ENCODE measurements at places on chromosomes 4 and X.

DNA sequence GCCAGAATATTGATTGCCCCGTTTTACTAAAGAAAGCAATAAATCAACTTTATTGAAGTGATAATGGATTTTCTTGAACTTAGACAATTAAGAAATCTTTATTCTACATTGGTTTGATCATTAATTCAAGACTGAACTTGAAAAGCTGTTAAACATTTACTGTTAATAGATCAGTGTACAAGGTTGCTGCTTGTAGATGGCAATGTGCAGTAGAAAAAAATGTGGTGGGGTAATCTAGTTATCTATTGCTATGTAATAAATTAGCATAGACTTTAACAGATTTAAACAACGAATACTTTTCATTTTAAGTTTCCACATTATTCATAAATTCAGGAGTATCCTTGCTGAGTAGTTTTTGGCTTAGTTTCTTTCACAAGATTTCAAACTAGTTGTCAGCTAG, 612.5 kb downstream of the ACTRT1 start:
- H3K4me3 ChIP-seq = no peak overlapping the region
- no peaks in the 10 kb centered on the region for H3K27me3 ChIP-seq
- H3K4me1 ChIP-seq = no peaks in the 10 kb centered on the region
- DNase-seq = no peak
- H3K36me3 ChIP-seq = no peaks in the 10 kb centered on the region
- no peak overlapping the region for H3K27ac ChIP-seq

DNA sequence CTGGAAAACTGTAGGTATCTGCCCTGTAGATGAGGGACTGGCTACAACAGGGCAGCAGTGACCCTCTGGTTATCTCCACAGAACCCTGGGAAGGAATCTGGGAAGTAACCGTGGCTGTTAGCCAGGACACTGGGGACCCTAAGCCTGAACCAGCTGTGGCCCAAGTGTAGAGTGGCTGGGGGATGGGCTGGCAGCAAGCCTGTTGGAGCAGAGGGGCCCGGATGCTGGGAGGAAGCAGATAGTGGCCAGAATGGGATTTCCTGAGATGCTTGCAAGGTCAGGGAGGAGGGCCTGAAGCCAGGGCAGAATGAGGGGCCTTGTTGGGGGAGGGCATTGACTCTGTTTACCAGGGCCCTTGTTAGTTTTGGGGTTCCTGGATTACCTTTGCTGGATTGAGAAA, 161.0 kb upstream of the EOLA2 start:
- DNase-seq = no peak
- no peak overlapping the region for H3K4me3 ChIP-seq
- no peaks in the 10 kb centered on the region for H3K36me3 ChIP-seq
- H3K4me1 ChIP-seq = no peaks in the 10 kb centered on the region
- no peaks in the 10 kb centered on the region for H3K27me3 ChIP-seq
- H3K27ac ChIP-seq = no peak overlapping the region

- peaks cover 5% of the 10 kb centered on the region for H3K4me1 ChIP-seq
- no peaks in the 10 kb centered on the region for H3K27me3 ChIP-seq
- H3K36me3 ChIP-seq = 0 out of 2 replicates have a peak, but pooled peaks cover 2% of the 10 kb centered on the region
- H3K4me3 ChIP-seq = no peak overlapping the region
- no peak overlapping the region for H3K27ac ChIP-seq
These were observed 3.2 kb downstream of the PRDX4 start for GRCh38 chrX:23670528-23670927.

GRCh38 chr4:139300431-139301112, 733 bp upstream of the NAA15 start:
- H3K4me1 ChIP-seq = peaks cover 67% of the 10 kb centered on the region
- H3K27ac ChIP-seq = peak overlapping the region; percentile 86
- H3K27me3 ChIP-seq = no peaks in the 10 kb centered on the region
- H3K36me3 ChIP-seq = no peaks in the 10 kb centered on the region
- H3K4me3 ChIP-seq = peak overlapping the region; percentile 81

GRCh38 chr4:182808673-182809416, 108.3 kb downstream of the DCTD start:
- no peaks in the 10 kb centered on the region for H3K36me3 ChIP-seq
- no peaks in the 10 kb centered on the region for H3K27me3 ChIP-seq
- no peak overlapping the region for H3K4me3 ChIP-seq

DNA sequence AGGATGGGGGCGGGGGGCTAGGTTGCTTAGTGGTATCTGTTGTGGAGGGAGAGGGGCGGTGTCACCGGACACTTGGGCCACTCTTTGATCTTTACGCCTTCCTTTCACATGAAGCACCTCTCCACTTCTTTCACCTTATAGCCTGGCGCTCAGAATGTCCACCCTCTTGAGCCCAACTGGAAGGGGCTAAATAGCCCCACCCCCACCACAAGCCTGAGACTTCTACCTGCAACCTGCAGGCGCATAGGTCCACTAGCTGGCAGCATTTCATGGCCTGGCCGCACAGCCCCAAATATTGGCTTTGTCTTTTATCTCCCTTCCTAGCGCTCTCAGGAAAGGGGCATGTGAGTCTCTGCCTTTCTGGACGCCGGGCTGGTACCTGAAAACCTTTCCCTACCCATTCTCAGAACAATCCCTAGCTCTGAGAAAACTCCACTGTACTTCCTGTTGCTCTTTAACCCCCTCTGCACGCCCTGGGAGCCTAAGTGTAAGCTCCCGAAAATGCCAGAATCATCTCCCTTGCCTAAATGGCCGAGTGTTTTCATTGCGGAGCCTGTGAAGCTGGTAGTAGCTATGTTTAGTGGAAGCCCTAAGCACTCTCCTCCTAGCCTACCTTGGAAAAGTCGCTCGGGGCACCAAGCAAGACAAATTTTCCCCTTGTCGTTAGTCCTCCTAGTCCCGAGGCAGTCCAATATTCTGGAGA, 1.2 kb upstream of the TRPC5 start:
- H3K36me3 ChIP-seq = no peaks in the 10 kb centered on the region
- no peak overlapping the region for H3K27ac ChIP-seq
- DNase-seq = no peak
- no peaks in the 10 kb centered on the region for H3K27me3 ChIP-seq

DNA sequence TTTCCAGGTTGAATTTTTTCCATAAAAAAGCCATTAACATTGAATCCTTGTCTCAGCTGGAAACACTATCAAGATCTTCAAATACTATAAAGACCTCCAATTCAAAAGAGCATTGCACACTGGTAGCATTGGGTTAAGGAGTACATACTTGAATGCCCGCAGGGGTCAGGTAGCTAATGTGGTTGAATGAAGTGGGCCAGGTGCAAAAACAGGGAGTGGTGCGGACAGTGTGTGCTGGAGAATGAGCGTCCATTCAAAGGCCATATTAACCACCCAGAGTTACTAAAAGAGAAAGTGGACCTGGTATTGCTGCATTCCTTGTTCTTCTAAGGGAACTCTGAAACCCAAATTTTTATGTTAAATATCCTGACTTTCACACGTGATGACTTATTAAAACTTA, 91.6 kb downstream of the NYX start:
- H3K27me3 ChIP-seq = no peaks in the 10 kb centered on the region
- DNase-seq = no peak

DNA sequence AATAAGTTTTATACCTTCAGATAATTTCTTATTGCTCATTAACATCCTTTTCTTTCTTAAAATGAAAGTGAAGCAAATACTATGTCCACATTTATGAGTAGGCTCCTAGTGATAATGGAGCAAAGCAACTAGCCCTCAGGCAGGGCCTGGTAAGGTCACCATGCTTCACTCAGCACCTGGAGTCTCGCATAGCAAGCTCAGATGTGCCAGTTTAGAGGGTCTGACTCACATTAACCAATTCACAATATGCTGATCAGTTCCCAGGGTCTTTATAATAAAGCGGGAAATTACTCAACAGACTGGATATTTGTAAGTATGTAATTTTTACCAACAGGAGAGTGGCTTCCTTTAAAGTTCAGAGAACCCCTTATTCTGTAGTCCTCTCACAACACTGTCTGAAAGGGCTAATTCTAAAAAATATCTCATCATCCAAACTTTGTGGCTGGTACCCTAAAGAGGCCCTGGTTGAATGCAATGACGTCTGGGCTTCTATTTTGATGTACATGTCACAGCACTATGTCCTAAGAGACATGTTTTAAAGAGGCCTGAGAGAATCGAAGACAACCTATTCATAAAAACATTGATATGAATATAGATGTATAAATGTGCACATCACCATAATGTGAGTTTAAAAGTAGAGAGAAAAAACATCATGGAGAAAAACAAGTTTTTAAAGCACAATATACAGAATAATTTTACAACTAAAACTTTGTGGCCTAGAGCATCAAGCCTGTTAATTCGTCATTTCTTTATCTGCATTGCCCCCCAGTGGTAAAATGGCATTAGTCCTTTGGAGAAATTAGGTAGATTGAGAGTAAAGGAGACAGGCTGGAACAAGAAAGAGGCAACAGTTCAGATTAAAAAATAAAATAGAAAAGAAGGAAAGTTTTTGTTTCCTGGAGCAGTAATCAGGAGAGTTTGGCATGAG, 44.3 kb downstream of the IL21 start:
- no peak overlapping the region for H3K27ac ChIP-seq
- H3K4me3 ChIP-seq = no peak overlapping the region
- peak; percentile 46 for DNase-seq

DNA sequence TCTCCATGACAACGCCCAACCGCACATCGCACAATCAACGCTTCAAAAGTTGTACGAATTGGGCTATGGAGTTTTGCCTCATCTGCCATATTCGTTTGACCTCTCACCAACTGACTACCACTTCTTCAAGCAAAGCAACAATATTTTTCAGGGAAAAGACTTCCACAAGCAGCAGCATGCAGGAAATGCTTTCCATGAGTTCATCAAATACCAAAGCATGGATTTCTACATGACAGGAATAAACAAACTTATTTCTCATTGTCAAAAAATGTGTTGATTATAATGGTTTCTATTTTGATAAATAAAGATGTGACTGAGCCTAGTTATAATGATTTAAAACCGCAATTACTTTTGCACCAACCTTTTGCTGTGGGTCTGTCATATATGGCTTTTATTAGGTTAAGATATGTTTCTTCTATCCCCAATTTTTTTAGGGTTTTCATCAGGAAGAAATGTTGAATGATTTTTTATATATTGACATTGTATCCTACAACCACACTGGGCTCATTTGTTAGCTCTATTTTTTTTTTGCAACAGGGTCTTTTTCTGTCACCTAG, 138.4 kb downstream of the PWWP3B start:
- no peaks in the 10 kb centered on the region for H3K36me3 ChIP-seq
- no peaks in the 10 kb centered on the region for H3K27me3 ChIP-seq
- H3K27ac ChIP-seq = no peak overlapping the region
- no peaks in the 10 kb centered on the region for H3K4me1 ChIP-seq
- no peak overlapping the region for H3K4me3 ChIP-seq

DNA sequence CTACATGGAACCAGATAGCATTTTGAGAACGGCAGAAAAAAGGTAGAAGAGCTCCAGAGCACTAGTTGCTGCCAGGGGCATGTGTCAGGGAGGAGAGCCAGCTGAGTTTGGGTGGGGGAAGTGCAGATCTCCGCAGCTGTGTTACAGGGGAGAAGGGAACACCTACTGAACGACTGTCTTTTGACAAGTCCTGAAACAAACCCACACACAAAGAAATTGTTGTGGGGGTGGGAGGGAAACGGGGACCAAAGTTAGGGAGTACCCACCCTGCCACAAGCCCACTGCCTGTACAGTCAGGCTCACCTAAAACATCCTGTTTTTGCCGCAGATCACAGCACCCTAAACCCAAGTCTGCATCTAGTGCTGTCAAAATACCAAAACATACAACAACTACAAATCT, 55.5 kb downstream of the LEF1 start:
- H3K36me3 ChIP-seq = no peaks in the 10 kb centered on the region
- no peak overlapping the region for H3K27ac ChIP-seq
- H3K4me1 ChIP-seq = peaks cover 10% of the 10 kb centered on the region
- no peak overlapping the region for H3K4me3 ChIP-seq

All from HepG2 (cell line).